ENCODE measurements at places on chromosomes 5 and 9. TPM values are rescaled to one million over a fixed set of nuclear protein-coding genes. Genes with fewer than 3 reads are reported as not detected.
A peak's percentile ranks its signal among the peaks of the same experiment; 100 is the strongest.

RBM27 gene
- 3.1 TPM for polyA plus RNA-seq

- DNase-seq = no peak
- no peaks in the 10 kb centered on the region for H3K27me3 ChIP-seq
- H3K4me1 ChIP-seq = peaks cover 40% of the 10 kb centered on the region
Measured at GRCh38 chr9:110157823-110158664, 49.9 kb downstream of the C9orf152 start.

NTNG2 gene
- polyA plus RNA-seq = 0.13 TPM

GRCh38 chr5:141945511-141946051, 12.4 kb downstream of the PCDH12 start:
- no peak overlapping the region for H3K27ac ChIP-seq
- no peaks in the 10 kb centered on the region for H3K27me3 ChIP-seq
- peaks cover 19% of the 10 kb centered on the region for H3K4me1 ChIP-seq
- no peak overlapping the region for H3K4me3 ChIP-seq
- H3K36me3 ChIP-seq = no peaks in the 10 kb centered on the region

GRCh38 chr5:148697180-148697808, 43.0 kb upstream of the HTR4 start:
- H3K27me3 ChIP-seq = 0 out of 2 replicates have a peak, but pooled peaks cover 10% of the 10 kb centered on the region
- no peaks in the 10 kb centered on the region for H3K36me3 ChIP-seq
- DNase-seq = peak; percentile 88
- 0 out of 2 replicates have a peak overlapping the region, but pooled peaks have one; percentile 8 for H3K4me3 ChIP-seq

CCL27 gene
- polyA plus RNA-seq = 0.50 TPM

SHOC1 gene
- 0.09 TPM for polyA plus RNA-seq

Data from GM23248 (cell line).